ENCODE measurements at places on chromosomes 7 and 10. TPM values are rescaled to one million over a fixed set of nuclear protein-coding genes. Genes with fewer than 3 reads are reported as not detected.
A peak's percentile ranks its signal among the peaks of the same experiment; 100 is the strongest.

DNA sequence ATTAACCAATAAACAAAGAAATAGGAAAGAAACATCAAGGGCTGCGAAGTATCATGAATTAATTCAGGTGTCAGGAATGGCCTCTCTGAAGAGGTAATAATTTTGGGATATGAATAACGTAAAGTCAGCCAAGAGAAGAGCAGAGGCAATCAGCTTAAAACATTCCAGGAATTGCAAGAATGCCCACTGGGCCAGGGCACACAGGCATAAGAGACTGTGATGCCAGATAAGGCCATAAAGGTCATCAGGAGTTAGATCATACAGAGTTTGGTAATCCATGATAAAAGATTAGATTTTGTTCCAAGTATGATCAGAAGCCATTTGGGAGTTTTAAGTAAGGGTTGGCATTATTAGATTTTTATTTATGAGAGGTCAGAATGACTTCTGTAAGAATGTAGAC, 53.2 kb upstream of the ABCB4 start:
- DNase-seq: no peak
- H3K27ac ChIP-seq: no peak overlapping the region
- no peaks in the 10 kb centered on the region for H3K36me3 ChIP-seq
- H3K4me3 ChIP-seq: no peak overlapping the region
- H3K27me3 ChIP-seq: no peaks in the 10 kb centered on the region
- H3K4me1 ChIP-seq: peaks cover 4% of the 10 kb centered on the region

DNA sequence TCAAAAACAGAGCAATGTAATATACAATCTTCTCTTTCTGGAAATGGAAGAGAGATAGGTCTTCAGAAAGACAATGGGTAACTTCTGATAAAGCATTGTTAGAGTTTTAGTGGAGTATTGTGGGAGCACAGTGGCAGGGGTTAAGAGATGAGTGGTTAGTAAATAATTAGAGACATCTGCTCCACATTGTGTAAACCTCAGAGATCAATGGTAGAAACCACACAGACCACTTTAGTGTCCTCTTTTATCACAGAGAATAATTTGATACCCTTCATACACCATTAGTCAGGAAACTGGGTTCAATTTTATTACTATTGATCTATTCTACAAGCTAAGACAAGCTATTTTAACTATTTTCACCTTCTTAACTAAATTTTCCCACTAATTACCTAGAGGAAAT, 35.9 kb upstream of the MAGI2 start:
- H3K4me1 ChIP-seq: 0 out of 2 replicates have a peak, but pooled peaks cover 6% of the 10 kb centered on the region
- no peak for DNase-seq
- no peaks in the 10 kb centered on the region for H3K36me3 ChIP-seq
- no peak overlapping the region for H3K4me3 ChIP-seq

CYP3A5 gene
- 2.7 TPM for total RNA-seq

DNA sequence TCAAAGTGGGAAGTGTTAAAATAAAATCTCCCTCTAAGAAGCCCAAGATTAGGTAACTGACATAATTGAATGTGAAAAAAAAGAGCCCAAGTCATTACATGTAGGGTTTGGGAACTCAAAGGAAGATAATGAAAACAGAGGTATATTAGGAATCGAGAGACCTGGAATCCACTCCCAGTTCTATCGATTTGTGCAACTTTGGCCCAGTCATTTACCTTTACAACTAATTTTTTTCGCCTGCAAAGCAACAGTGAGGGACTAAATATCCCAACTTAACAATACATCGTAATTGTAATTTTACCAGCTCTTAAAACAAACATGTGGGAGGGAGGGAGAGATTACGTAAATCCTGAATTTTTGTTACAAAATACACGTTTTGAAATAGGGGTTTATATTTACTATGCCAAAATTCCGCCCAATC, 1.4 kb downstream of the MINDY3 start:
- no peaks in the 10 kb centered on the region for H3K27me3 ChIP-seq
- H3K4me3 ChIP-seq: peak overlapping the region; percentile 74
- no peak overlapping the region for H3K27ac ChIP-seq
- peaks cover 4% of the 10 kb centered on the region for H3K4me1 ChIP-seq
- no peak for DNase-seq
- H3K36me3 ChIP-seq: no peaks in the 10 kb centered on the region

DNA sequence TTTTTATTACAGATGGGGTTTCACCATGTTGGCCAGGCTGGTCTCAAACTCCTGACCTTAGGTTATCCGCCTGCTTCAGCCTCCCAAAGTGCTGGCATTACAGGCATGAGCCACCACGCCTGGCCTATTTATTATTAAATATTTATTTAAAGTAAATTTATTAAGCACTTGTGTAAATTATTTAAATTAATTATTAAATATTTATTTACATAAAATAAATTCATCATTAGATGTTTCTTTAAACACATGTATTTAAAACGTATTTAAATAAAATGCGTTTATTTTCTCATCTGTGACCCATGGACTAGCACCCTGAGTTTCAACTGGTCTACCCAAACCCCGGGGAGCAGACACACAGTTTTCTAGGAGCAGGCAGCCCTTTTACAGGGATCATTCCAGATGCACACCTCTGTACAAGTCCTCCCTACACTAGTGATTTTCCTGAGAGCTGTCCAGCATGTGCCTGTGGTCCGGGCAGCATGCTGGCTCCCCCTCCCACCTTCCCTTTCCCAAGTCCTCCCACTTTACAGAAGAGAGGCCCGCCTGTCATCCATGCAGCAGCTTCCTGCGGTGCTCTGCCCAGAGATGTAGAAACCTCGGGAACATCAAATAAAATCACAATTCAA, 89.2 kb upstream of the ATP6V0A4 start:
- no peak overlapping the region for H3K27ac ChIP-seq
- DNase-seq: no peak
- H3K36me3 ChIP-seq: no peaks in the 10 kb centered on the region
- H3K4me1 ChIP-seq: peaks cover 10% of the 10 kb centered on the region
- H3K27me3 ChIP-seq: no peaks in the 10 kb centered on the region
- no peak overlapping the region for H3K4me3 ChIP-seq

DNA sequence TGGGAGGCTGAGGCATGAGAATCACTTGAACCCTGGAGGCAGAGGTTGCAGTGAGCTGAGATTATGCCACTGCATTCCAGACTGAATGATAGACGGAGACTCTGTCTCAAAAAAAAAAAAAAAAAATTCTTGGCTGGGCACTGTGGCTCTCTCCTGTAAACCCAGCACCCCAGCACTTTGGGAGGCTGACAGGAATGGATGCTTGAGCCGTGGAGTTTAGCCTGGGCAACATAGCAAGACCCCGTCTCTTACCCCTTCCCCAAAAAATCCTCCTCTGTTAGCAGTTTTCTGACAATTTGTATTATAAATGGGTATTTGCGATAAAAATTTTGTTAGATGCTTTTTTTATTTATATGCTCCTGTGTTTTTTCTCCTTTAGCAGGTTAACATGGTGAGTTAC, 11.0 kb downstream of the SAMD8 start:
- H3K4me1 ChIP-seq: peaks cover 12% of the 10 kb centered on the region
- no peak overlapping the region for H3K4me3 ChIP-seq
- no peak for DNase-seq
- no peaks in the 10 kb centered on the region for H3K36me3 ChIP-seq
- no peaks in the 10 kb centered on the region for H3K27me3 ChIP-seq

SLC26A5 gene
- 1.5 TPM for total RNA-seq

COL28A1 gene
- total RNA-seq: 7.3 TPM

PROSER2 gene
- total RNA-seq: 134 TPM

DNA sequence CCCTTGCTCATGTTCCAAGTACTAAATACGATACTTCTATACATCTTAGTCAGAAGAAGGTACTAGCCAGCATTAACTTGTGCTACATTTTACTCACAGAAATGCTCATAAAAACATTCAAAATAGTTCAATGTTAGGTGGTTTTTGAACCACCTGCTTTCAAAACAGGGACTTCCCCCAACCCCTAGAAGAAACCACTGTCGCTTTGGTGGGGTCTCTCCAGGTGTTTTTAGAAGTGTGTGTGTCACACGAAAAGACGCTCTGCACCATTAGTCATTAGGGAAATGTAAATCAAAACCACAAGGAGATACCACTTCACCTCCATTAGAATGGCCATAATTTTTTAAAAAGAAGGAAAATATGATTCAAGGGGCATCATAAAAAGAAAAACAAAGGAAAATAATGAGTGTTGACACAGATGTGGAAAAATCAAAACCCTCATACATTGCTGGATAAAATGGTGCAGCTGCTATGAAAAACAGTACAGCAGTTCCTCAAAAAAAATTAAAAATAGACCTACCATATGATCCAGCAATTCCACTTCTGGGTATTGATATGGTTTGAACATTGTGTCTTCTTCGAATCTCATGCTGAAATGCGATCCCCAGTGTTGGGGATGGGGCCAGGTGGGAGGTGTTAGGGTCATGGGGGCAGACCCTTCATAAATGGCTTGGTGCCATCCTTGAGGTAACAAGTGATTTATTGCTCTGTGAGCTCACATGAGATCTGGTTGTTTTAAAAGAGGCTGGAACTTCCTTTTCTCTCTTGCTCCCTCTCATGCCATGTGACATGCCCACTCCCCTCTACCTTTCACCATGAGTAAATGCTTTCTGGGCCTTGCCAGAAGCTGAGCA, 74.2 kb downstream of the MALSU1 start:
- H3K4me1 ChIP-seq: peaks cover 49% of the 10 kb centered on the region
- peak overlapping the region; percentile 23 for H3K27ac ChIP-seq
- H3K4me3 ChIP-seq: no peak overlapping the region
- no peaks in the 10 kb centered on the region for H3K36me3 ChIP-seq
- H3K27me3 ChIP-seq: no peaks in the 10 kb centered on the region
- DNase-seq: no peak

DNA sequence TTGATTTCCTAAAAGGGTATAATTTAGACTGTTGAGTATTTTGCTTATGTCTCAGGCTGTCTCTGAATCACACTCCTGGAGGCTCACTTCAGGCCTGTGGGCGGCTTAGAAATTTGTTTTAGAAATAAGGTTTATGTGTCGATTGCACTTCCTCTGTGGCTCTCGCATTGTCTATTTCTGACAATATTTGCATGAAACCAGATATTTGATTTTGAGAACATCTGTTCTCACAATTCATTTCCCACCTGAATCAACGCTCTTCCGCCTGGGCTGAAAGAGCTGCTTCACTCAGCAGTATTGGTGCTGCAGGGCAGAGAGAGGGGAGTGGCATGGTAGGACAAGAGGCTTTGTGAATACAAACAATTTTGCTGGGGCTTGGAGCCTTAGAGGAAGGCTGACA, 262.0 kb downstream of the ADRA2A start:
- H3K27ac ChIP-seq: no peak overlapping the region
- DNase-seq: no peak
- no peaks in the 10 kb centered on the region for H3K4me1 ChIP-seq
- H3K36me3 ChIP-seq: no peaks in the 10 kb centered on the region
- no peaks in the 10 kb centered on the region for H3K27me3 ChIP-seq

SHH gene
- total RNA-seq: 4.7 TPM

GARIN1A gene
- 0.79 TPM for total RNA-seq

TCAF2 gene
- total RNA-seq: not detected

GRCh38 chr10:81820418-81820817, 54.6 kb upstream of the NRG3 start:
- H3K36me3 ChIP-seq: no peaks in the 10 kb centered on the region
- no peaks in the 10 kb centered on the region for H3K4me1 ChIP-seq
- H3K27ac ChIP-seq: no peak overlapping the region
- no peaks in the 10 kb centered on the region for H3K27me3 ChIP-seq

DNA sequence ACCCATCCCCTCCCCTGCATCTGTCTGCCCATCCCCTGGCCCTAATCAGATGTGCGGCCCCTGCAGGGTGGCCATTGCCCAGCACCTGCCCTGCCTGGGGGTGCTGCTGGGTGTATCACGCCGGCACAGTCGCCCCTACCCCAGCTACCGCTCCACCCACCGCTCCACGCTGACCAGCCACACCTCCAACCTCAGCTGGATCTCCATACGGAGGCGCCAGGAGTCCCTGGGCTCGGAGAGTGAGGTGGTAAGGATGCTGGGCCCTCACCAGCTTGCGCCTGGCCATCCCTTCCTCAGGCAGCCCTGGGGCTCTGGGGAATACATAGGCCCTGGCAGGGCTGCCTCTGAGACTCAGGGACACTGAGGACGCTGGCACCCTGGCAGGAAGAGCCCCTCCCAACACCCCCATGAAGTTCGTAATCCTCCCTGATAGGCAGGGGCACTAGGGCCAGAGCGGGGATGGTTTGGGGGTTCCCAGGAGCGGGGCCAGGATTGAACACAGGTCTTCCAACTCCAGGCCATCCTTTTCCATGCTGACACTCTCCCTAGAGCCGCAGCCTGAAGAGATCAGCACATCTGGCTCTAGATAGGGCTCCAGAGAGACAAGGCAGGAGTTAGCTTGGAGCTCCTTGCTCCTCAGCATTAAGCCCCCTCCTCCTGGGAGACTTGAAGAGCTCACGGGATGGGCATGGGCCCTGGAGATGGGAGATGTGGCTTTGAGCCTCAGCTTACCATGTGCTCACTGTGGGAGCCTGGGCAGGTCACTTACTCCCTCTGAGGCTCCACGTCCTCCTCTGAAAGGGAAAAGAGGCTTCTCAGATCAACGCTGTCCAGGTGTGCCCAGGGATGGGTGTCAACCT, 5.9 kb upstream of the LDB3 start:
- H3K27me3 ChIP-seq: no peaks in the 10 kb centered on the region
- H3K27ac ChIP-seq: no peak overlapping the region
- no peaks in the 10 kb centered on the region for H3K36me3 ChIP-seq
- no peak for DNase-seq
- no peak overlapping the region for H3K4me3 ChIP-seq

GPR26 gene
- total RNA-seq: not detected

C10orf62 gene
- total RNA-seq: not detected

SSMEM1 gene
- not detected for total RNA-seq

DNA sequence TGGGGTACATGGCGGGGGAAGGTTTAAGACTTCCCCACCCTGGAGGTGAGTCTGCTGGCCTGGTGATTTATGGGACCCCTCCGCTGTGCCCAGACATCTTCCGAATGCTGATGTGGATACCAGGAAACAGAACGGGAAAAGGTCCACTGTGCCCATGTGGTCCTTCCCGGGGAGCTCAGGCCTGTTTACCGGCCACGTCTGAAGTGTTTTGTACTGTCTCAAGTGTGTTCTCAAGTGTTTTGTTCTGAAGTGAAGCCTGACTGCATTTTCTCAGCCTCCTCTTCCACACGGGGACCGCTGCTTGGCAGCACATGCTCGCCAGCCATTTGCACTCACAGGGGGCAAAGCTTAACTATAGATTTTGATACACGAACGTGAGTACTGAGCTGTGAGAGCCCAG, 127.2 kb downstream of the TEX36 start:
- no peaks in the 10 kb centered on the region for H3K36me3 ChIP-seq
- H3K27me3 ChIP-seq: no peaks in the 10 kb centered on the region
- H3K27ac ChIP-seq: no peak overlapping the region

DNA sequence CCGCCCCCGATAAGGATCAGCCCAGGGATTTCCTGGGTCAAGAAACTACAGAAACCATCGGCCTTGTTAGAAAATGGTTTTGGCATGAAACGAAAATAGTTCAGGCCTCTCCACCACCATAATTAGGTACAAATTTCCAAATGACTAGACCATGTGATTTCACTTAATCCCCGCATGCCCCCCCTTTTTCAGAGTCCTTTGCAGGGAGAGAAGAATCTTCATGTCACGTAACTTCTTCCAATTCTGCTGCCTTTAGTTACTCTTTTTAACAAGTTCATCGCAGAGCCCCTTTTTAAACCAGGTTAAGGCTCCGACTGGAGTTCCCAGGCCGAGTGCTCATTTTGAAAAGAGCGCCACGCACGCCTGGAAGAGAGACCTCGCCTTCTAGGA, 3.4 kb downstream of the PDGFA start:
- peaks cover 30% of the 10 kb centered on the region for H3K4me1 ChIP-seq
- no peaks in the 10 kb centered on the region for H3K27me3 ChIP-seq
- peak overlapping the region; percentile 98 for H3K4me3 ChIP-seq

GRCh38 chr10:98848361-98848760, 387.3 kb downstream of the HPSE2 start:
- no peaks in the 10 kb centered on the region for H3K4me1 ChIP-seq
- no peak overlapping the region for H3K4me3 ChIP-seq
- no peaks in the 10 kb centered on the region for H3K36me3 ChIP-seq
- H3K27me3 ChIP-seq: no peaks in the 10 kb centered on the region
- no peak overlapping the region for H3K27ac ChIP-seq
